ENCODE measurements at places on chromosomes 2 and 18.

DNA sequence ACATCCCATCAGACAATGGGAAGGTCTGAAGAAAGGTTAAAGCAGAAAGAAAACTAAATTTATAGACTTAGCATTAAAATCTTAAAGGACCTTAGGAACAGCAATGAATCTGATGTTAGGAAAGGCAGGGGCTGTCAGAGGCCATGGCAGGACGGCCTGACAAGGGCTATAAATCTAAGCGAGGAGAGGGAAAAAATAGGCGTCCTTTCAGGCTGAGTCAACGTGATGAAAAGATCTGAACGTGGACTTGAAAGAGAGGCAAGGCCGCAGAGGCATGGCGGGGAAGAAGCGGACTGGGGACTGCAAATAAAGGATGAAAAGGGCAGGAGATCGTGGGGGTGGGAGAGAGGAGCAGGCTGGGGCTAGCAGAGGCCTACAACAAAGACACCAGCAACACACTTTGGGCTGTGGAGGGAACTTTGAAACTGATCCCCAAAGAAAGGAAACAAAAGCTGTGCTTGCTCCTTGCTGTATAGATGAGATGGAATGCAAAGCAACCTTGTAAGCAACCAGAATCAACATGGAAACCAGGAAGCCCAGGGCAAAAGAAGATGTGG lies 145.6 kb downstream of the NRP2 start:
- no peak for DNase-seq

- DNase-seq = no peak
Observed at GRCh38 chr2:215697003-215697402, 261.1 kb upstream of the FN1 start.

GRCh38 chr18:10060841-10061240 lies 147.0 kb downstream of the VAPA start:
- no peak for DNase-seq

DNA sequence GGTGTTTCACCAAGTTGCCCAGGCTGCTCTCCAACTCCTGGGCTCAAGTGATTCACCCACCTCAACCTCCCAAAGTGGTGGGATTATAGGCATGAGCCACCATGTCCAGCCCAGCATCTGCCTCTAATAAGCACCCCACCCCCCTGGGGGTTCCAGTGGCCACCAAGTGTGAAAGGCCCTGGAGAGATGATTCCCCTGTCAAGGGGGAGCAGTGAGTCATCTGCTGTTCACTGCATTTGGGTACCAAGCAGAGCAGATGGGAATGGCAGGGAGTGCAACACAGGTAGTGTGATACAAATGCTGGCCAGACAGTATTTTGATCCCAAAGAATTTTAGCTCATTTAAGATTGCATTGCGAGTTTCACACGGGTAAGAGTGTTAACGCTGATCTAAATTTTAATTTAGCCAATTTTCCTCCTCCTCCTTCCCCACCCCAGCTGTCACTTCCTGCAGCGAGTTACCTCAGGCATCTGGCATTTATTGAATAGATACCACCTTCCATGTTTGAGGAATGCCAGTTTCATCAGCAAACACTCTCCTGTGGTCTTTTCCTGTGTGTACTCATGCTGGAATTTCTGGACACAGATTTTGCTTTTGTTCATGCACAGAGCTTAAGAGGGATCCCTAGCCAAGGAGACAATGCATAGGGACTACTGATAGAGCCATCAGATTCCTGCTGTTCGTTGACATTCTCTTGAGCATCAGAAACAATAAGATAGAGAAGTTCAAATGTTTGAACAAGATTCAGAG lies 32.4 kb upstream of the NCK2 start:
- no peak for DNase-seq

DNA sequence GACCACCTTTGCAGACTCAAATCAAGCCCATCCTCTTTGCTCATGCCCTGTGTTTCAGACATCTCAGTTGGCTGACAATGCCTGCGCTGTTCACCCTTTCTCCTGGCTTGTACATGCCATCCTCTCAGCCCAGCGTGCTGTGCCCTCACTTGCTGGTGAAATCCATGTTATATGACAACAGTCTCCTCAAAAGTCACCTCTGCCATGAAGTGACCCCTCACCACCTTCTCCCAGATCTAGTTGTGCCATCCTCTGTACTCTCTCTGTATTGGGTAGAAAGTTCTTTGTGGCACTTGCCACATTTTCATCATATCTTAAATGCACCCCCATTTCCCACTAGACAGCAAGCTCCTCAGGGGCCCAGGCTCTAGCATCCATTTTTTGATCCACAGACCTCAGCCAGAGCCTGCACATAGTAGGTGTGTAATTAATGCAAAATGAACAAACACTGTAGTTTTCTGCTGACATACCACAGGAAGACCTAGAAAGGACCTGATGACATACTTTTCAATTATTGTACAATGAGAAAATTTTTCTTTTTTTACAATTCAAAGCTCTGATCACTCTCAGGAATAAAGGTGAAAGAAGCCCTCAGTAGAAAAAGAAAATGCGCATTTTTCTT lies 22.8 kb downstream of the ZEB2 start:
- no peak for DNase-seq

DNA sequence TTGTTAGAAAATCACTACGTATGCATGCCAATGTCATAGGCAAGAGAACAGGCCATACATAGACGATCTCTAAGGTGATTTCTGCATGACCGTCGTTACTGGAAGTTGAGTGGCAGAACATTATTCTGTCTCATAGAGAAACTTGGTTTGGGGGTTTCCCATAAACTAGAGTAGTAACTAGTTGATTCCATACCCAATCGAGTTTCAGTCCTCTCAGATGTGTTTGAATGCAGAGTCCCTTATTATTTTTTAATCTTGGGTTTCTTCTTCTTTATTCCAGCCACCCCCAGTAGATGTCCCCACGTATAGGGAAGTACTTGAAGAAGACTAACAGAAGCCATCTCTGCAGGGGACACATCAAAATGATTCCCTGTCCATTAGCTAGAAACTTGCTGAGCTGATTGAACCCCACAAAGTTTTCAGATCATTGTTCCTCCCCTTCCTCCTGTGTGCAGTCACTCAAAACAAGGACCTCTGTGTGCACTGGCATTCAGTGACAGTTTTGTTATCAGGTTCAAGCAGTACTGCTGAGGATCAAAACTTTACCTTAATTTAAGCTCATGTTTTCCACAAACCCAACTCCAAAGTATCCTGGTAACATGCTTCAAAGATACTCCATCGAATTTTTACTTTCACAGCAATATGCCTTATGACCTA lies 68.4 kb upstream of the CDCA7 start:
- no peak for DNase-seq

DNA sequence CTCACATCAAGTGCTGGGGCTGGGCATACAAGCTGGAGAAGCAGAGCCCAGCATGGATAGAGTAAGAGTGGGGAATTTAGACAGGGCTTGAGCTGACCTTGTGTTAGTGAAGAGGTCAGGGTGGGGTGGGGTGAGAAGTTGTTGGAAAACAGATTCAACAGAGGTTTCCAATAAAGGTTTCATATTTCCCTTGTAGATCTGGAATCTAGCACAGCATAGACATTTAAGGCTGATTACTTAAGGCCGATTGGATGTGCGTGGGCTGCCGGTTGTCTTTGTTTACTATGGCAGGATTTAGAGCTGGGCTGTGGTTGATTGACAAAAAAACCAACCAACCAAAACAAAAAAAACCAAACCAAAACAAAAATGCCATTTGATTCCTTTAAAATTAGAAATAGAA lies 114.9 kb upstream of the SEC11C start:
- no peak for DNase-seq
